ENCODE measurements at places on chromosomes 2 and 18.

GRCh38 chr2:28395334-28396061, 2.8 kb downstream of the FOSL2 start:
- no peak for DNase-seq

- DNase-seq: no peak
Observed at GRCh38 chr18:26438980-26439379, 109.4 kb downstream of the KCTD1 start.

DNA sequence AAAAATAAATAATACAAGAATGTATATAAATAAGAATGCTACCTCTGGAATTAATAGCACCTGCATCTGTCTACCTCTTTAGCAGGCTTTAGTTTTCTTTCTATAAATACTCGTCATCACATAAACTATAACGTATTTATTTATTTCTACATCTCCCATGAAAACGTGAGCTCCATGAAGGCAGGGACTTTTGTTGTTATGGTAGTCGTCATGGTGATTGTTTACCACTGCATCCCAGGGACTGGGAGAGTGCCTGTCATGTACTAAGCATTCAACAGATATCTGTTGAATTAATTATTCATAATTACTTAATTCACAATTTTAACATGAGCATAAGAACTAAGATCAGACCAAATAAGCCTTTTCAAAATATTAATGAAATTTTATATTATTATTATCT, 386.6 kb downstream of the NRXN1 start:
- DNase-seq: no peak

- DNase-seq: no peak
Observed at GRCh38 chr2:46493971-46494250, 14.5 kb downstream of the TMEM247 start.

DNA sequence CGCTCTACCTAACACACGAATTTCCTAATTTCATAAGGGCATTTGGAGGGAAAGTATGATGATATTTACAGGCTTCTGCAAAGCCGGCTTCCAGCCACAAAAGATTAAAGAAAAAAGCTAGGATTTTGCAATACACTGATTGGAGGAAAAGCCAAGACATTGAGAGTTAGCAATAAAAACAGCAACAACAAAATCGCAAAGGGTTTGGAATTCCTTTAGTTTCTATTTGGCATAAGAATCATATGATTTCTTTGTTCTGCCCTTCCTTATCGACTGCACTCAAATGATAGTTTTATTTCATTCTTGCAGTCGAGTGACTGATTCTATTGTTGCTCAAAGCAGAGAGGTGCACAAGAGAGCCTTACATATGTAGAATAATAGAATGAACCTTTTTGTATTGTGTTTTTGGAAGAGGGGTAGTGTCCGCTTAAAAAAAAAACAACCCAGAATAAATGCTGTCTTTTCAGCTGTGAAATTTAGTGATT, 3.9 kb upstream of the ZNF532 start:
- DNase-seq: no peak

GRCh38 chr2:57296795-57297517, 749.6 kb upstream of the VRK2 start:
- no peak for DNase-seq

- DNase-seq: no peak
Observed at GRCh38 chr2:84317135-84317534, 141.9 kb downstream of the SUCLG1 start.

GRCh38 chr2:161371869-161372268, 44.2 kb upstream of the TBR1 start:
- no peak for DNase-seq

DNA sequence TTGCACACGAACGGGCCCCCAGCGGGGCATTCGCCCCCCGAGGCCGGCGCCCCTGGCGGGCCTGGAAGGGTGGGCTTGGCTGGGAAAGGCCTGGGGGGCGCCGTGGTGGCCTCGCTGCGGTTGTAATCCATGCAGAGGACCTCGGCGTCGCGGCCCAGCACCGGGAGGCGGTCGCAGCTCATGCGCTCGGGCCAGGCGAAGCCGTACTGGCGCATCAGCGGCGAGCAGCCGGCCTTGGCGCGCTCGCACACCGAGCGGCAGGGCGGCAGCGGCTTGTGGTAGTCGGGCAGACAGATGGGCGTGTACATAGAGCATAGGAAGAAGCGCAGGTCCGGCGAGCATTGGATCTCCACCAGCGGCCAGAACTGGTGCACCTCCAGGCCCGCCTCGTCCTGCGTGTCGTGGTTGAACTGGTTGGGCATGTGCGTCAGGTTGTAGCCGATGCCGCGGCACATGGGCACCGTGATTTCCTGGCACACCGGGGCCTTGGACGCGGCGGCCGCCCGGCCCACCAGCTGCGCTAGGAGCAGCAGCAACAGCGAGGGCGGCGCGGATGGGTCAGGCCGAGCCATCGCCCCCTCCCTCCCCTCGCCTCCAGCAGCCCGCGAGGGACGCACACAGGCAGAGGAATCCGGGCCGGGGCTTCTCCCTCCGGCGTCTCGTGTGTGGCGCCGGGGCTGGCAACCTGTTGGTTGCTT, 1.4 kb downstream of the FZD5 start:
- DNase-seq: peak; percentile 79

DNA sequence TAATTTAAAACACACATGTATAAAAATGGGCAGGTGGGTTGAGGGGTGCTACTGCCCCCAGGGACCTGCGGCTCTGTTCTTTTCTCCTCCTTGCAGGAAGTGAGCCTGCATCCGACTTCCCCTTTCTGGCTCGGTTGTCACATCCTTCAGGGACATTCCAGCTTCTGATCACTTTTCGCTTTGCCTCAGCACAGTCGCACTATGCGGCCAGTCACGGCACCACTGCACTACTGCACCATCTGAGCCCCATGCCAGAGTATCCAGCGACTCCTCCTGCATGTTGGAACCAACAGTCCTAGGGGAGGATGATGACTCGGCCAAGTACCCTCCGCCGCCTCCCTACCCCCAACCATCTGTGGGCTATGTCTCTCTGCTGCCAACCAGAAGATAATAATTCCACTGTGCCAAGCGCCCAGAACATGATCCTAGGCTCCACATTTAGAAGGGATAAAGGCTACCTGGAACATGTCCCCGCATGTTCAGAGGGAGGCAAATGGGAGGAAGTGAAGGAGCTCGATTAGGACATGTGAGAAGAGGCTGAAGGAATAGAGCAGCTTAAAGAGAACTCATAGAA, 17.6 kb downstream of the CDC42EP3 start:
- DNase-seq: no peak

GRCh38 chr2:176781570-176782217, 430.9 kb upstream of the HNRNPA3 start:
- DNase-seq: no peak

DNA sequence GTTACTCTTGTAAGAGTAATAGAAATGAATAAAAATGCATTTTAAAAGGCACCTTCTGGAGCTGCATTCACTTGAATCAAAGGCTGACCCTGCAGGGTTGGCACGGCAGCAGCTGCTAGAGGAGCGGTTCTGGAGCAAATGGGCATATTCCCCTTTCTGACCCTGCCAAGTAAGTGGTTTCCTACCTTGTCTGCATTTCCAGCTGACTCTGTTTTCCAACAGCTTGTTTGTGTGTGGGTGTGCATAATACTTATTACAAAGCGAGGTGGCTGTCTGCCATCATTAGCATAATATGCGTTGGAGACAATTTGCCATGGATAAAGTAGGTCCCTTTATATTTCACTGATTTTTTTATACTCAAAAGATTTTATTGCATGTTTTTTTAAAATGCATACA, 21.3 kb upstream of the TTN start:
- DNase-seq: no peak

DNA sequence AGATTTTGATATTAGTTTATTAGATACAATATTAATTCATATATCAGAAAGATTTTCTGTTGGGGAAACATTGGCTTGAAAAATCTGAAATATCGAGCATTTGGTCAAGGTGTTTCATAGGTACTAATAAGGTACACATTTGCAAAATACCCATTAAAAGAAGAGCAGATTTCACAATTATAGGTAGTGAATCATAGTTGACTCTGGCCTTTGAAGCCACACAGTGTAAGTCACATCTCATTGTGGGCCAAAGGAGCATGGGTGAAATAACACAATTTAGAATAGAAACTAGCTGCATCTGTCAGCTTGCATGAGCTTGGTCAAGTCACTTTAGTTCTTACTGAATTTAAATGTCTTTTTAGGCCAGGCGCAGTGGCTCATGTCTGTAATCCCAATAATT, 4.9 kb downstream of the KDM3A start:
- DNase-seq: no peak
